ENCODE measurements at places on chromosomes 6 and 20. TPM values are rescaled to one million over a fixed set of nuclear protein-coding genes. Genes with fewer than 3 reads are reported as not detected.

The MACROD2 gene
- not detected for total RNA-seq

- DNase-seq = no peak
These were observed 164.2 kb downstream of the PRL start for GRCh38 chr6:22132656-22133055.

DNA sequence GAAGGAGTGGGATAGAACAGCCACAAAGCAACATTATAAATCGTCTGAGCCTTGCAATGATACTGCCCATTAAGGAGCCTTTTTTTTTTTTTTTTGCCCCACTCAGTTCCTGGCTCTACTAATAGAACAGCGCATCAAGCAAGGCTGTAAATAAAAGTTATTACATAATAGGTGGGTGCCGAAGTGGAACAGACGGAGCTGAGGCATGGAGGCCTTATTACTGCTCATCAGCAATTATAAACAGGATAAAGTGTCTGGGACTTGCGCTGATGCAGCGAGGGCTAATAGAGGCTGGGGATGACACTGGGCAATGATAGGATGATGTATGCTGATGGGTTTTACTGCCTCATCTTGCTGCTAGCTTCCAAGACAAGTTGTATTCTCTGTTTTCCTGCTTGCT, 272.1 kb downstream of the ZFAND3 start:
- no peak for DNase-seq

DNA sequence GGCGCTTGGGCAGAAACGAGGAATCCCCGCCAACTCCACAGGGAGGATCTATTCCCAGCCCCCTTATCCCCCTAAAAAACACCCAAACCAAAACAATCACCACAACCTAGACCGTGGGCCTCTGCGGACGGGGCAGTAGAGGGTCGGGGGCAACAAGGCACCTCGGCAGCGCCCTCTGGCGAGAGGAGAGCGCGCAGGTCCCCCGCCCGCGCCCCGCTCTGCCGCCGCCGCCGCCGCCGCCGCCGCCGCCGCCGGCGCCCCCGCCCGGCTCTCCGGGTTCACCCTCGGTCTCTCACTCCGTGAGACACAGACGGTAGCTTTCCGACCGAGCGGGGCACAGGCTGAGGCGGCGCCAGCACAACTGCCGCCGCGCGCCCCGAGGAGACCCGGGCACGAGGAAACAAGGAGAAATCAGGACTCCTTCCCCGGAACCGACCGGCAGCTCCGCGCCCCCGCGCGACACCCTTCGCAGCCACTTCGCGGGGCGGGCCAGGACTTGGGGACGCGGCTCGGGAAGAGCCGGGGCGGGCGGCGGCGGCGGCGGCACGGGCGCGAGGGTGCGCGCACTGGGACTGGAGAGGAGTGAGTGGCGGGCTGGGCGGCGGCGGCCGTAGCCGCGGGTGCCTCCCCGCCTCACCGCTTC, at the start of gene SLC35F1:
Gene SLC35F1, plus strand, starts transcription at position 307 of the 643 bp plus-strand sequence.
- DNase-seq = no peak

DNA sequence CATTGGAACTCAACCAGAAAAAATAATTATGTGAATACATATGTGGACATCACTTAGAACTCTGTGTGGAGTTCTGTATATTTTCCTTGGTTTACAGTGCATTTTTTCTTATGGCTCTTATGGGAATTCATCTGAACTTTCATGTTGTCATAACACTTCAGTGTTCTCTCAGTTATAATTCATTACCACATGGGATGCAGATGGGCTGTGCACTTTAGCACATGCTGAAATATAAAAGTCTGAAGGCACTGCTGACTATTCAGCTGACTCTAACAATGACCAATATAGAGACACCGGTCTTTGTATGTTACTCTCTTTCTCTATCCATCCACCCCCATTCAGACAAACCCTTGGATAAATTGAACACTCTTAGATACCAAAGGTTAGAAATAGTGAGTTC, 29.3 kb downstream of the GRIK2 start:
- no peak for DNase-seq

DNA sequence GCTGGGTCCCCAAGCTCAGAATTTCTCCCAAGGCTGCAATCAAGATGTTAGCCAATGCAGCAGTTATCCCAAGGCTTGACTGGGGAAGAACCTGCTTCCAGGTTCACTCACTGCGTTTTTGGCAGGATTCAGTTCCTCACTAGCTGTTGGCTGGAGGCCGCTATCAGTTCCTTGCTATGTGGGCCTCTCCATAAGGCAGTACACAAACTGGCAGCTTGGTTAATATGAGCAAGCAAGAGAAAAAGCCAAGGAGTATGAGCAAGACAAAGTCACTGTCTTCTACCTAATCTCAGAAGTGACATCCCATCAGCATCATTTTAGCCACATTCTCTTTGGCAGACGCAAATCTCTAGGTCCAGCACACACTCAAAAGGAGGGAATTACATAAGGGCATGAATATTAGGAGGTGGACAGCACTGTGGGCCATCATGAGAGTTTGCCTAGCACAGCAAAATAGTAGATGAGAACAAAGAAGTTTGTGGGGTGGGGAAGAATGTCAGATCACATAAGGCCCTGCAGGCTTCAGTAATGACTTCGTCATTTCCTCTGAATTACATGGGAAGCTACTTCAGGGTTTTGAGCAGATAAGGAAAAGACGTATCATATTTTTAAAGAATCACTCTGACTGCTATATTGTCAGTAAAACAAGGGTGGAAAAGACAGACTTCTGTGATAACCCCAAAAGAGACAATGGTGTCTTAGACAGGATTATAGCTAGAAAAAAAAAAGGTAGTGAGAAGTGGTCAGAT, 25.5 kb downstream of the LMBRD1 start:
- DNase-seq = no peak

- DNase-seq = no peak
These were observed 24.1 kb downstream of the BFSP1 start for GRCh38 chr20:17507032-17507431.

The DNAAF9 gene
- total RNA-seq = 5.8 TPM

The CLVS2 gene
- not detected for total RNA-seq

The MTFR2 gene
- 1.8 TPM for total RNA-seq

GRCh38 chr20:19867074-19867473, 109.0 kb downstream of the RIN2 start:
- DNase-seq = no peak

The SLC22A2 gene
- not detected for total RNA-seq

The SERINC3 gene
- 81.3 TPM for total RNA-seq

The KCNK16 gene
- total RNA-seq = not detected

- DNase-seq = no peak
These were observed 172.4 kb upstream of the SSTR4 start for GRCh38 chr20:22862671-22863230.

DNA sequence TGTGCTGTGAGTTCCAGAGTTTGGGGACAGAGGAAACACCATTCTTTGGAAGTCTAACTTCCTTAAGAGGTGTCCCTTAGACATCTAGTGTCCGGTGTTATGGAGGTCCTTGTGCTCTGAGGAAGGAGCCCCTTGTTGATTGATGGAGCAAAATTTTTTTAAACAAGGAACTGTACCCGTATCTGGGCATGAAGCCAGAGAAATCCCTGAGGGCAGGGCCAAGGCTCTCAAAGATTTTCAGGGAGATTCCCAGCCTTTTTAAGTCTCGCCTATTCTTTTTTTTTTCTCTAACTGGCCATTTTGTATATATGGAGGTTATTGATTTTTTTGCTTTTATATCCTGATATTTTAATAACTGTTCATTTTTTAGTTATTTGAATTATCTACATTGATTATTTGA, 45.9 kb downstream of the TRIM38 start:
- no peak for DNase-seq

DNA sequence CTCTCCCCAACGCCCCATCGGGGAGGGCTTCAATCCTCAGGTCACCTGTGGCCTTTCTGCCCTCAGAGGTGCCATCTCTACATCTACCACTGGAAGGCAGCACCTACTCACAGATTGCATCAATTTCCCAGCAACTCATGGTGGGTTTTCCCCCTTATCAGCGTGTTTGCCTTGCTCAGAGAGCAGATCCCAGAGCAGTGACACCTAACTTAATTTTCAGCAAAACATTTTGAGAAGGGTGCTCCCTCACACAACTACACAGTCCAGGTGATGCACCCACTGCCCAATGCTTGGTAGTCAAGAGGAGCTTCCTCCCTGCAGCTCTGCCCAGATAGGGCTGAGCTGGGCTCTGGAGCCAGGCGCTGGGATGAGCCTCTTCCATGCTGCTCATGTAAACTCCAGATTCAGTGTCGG, 48.2 kb downstream of the PLG start:
- no peak for DNase-seq

The CCDC170 gene
- not detected for total RNA-seq

The DCDC2 gene
- 0.58 TPM for total RNA-seq

The ARMH2 gene
- 2.7 TPM for total RNA-seq

DNA sequence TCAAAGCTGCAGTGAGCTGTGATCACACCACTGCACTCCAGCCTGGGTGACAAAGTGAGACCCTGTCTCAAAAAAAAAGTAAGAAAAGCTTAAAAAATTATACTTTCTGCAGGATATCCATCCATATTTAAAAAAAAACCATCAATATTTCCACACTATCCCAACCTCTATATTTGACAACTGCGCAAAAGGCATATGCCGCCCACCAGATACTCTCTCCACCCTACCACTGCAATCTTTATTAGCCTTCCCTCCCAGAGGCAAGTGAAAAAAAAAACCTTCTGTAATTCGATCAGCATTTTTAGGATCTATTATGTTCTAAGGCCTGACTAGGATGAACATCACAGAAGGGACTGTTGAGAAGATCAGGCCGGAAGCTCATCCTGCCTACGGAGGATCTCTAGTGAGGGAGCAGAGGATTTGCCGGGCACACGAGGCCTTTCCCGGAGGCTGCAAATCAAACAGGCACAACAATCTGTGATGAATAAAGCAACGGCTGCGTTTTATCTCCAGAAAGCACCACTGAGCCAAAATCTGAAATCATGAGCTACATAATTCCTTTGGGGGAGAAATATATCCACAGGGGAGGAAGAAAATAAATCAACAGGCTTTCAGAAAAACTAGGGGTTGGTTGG, 65.9 kb downstream of the GFOD1 start:
- DNase-seq = no peak

DNA sequence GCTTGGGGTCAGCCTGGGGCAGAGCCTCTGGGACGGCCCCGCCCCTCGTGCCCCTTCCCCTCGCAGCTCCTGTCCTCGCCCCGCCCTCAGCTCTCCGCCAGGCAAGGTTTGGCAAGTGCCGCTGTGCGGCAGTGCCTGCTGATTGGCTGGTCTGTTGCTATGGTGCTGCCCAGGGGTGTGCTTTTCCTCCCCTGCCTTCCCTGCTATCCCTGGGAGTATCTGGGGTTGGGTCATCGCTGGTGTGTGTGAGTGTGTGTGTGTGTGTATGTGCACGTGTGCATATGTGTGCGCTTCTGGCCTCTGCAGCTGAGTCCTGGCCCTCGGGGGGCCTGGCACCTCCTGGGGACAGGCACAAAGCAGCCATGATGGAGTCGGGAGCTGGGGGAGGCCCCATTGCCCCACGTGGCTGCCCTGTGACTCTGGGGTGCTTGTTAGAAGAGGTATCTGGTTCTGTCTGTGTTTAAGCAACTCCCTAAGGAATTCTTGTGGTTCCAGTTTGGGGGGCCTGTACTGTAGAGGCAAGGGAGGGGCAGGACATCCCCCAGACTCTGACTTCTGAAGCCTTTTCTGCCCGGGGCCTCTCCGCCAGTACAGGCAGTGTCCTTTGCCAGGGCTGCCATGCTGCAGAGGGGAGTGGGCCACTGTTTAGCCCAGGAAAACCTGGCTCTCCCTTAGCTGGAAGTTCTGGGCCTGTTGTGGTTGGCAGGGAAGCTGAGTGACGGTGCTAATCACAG, 6.9 kb downstream of the RTEL1 start:
- DNase-seq = no peak

GRCh38 chr20:10218536-10219451, at the start of gene SNAP25:
Gene SNAP25 (plus strand): TSS chr20:10218830. CDS start chr20:10275492, 56,662 bp downstream.
- peak; percentile 23 for DNase-seq

DNA sequence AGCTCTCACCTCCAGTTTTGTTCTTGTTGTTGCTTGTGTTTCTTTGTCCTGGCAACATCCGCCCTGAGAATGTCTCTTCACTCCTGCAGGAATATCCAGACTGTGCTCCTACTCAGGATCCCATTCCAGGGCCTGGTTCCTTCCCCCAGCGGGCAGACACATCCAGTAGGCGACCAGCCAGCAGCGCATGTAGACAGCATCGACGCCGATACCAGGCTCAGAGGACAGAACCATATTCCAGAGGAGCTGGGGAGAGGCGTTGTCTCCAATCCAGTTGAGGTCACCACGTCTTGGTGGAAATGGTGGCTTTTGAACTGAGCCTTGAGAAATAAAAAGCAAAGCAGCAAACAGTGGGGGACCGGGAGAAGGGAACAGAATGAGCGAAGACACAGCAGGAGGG, 114.6 kb upstream of the THBS2 start:
- DNase-seq = no peak

DNA sequence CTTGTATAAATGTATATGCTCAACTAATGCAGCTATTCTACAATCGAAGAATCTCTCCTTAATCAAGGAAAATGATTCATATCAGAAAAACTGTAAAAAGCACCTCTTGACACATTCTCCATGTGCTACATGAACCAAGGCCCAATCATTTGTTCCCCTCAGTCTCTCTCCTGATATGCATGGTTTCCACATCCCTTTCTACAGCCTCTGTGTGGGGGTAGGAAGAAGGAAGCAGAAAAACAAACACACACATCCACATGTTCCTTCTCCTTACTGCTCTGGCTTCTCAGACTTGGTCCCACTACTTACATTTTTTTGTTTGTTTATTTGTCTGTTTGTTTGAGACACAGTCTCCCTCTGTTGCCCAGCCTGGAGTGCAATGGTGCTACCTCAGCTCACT, 510.5 kb downstream of the PRKN start:
- DNase-seq = no peak

The FAM209A gene
- total RNA-seq = 5.6 TPM

The TDRD6 gene
- total RNA-seq = not detected

The NOX3 gene
- not detected for total RNA-seq

GRCh38 chr6:151339369-151339768, 52.0 kb downstream of the ZBTB2 start:
- no peak for DNase-seq

The SIRPD gene
- not detected for total RNA-seq

DNA sequence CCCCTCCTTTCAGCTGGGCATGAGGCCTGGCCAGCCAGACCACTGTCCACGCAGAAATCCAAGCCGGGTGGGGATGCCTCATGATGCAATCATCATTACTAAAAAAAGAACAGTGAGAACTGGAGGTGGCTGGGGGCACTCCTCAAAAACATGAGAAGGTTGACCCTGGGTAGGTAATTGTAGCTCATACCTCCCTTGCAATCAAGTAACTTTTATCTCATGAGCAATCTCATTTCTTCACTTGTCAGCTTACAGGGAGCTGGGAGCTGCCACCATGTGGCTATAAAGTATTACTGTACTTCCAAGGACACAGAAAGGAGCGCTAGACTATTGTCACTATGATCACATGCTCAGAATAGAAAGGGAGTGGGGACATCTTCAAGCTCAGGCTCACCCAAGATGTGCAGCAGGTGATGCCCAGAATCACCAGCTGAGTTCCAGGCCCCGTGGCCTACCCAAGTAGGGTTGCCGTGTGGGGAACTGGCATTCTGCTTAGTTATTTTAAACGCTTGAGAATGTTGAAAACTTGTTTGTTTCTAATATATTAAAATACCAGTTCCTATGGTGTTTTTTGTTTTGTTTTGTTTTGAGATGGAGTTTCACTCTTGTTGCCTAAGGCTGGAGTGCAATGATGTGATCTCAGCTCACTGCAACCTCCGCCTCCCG, 3.0 kb upstream of the CDH26 start:
- no peak for DNase-seq
